Dorsolateral prefrontal cortex (tissue), 122 donors: ENCODE measurements at places on chromosomes 11 and 22.

DNA sequence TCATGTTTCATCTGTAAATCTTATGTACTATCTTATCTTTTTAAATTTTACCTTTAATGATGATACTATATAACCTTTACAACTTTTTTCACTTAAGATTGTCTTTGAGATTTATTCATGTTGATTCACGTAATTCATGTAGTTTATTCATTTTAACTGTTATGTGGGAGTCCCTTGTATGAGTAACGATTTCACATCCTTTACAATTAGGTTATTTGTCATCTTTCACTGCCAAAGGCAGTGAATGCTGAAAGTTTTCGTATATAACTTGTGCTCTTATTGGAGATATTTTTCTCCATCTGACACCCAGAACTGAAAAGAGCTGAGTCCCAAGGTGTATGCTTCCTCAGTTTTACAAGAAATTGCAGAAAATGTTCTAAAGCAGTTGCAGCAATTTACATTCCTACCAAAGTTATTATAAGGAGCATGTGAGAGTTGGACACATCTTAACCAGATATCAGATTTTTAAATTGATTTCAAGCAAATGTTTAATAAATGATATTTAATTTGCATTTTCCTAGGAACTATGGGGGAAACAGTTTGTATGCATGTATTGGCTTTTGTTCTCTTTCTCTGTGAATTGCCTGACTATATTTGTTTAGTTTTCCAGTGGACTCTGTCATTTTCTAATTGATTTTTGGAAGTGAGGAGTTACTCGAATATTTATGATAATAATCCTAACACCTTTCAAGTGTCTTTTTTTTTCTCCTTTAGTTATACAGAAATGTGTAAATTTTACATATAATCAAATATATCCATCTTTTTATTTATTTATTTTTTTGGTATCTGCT lies 6.4 kb downstream of the ARL14EP start:
- no peak for DNase-seq

DNA sequence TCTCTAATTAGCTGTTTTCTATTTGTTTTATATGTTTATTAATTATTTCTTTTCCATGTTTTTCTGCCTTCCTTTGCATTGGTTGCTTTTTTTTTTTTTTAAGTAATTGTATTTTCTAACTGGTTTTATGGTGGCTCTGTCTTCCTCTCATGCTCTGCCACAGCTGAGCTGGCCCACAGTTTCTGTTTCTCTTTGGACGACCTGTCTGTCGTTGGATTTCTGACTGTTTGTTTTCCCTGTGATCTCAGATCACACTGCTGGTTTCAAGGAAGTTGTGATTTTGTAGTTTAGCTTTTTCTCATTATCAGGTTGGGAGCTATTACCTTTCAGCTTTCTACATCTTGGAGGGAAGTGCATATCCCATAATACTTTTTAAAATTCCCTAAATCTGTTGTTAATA lies 15.9 kb upstream of the OR6M1 start:
- DNase-seq, result no peak

DNA sequence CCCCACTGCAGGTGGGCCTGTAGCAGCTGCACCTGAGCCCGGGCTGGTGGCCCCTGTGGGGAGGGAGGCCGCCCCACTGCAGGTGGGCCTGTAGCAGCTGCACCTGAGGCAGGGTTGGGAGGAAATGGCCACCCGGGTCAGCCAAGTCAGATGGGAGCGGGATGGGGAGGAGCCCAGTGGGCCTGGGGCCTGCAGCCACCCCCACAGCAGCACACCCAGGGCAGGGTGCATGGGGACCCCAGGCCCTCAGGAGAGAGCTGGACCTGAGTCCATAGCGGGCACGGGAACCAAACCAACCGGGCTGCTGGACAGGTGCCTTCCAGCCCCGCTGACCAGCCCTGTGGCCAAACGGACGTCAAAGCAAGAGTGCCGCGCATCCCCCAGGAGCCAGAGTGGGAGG lies 61.7 kb downstream of the BRD1 start:
- peak; percentile 30 for DNase-seq

GRCh38 chr22:31089160-31090100 lies 8.3 kb downstream of the SMTN start:
- no peak for DNase-seq

- DNase-seq, result no peak
Observed at GRCh38 chr11:67396587-67397389, 4.9 kb downstream of the PPP1CA start.

GRCh38 chr11:120254788-120255518 lies 15.0 kb downstream of the POU2F3 start:
- DNase-seq, result no peak

DNA sequence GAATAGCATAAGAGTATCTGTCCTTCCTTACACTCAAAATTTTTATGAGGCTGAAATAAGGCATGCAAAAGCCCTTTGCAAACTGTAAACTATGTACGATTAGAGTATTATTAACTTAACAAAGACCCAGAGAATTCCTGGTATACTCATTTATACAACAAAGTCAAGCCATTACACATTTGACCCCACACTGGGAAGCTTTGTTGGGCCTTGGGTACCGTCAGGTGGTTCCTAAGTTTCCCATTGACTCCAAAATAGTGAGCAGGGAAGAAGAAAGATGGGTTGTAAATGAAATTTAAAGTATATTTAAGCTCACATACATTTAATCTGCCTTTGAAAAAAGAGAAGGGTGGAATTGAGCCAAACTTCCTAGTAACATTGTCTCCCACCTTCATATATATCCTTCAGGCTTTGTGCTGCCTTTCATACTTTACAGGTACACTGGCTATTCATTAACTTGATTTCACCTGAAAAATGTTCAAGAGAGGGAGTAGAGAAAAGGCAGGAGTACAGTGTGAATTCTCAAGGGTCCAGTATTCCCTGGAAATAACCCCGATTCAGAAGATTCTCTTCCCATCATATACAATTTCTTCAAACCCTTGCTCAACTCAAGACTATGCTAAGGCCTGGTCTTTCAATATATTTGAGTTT lies 68.6 kb downstream of the SOX6 start:
- DNase-seq, result no peak

DNA sequence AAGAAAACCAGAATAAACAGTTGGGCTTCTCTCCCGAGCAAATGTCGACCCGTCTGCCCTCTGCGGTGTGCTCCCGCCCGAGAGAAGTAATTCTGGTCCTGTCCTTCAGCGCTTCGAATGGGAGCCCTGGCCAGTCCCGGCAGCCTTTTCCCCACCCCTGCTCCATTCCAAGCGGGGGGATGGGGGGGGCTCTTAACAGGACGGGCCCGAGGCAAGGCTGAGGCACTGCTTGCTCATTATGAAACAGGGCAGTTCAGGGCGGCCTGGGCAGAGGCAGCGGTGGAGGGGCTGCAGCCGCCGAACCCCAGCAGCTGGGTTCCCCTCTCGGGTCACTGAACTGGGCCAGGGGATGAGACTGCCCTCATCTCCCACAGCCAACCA lies 9.1 kb downstream of the BACE1-AS start:
- peak; percentile 36 for DNase-seq

DNA sequence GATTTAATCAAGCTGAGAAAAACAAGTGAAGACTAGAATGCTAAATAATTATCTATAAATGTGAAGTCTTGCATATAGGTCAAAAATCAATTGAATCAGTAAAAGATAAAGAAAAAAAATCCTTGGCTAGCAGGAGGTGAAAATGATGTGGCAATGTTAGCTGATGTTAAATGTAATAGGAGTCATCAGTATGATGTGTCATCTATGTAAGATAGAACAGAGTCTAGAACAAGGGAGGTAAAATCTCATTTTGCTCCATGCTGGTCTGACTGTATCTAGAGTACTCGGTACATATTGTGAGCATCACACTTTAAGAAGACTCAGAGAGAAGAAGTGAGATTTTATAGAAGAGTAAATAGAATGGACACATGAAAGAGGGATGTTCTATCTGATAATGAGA lies 721.2 kb downstream of the ETS1 start:
- DNase-seq, result no peak

DNA sequence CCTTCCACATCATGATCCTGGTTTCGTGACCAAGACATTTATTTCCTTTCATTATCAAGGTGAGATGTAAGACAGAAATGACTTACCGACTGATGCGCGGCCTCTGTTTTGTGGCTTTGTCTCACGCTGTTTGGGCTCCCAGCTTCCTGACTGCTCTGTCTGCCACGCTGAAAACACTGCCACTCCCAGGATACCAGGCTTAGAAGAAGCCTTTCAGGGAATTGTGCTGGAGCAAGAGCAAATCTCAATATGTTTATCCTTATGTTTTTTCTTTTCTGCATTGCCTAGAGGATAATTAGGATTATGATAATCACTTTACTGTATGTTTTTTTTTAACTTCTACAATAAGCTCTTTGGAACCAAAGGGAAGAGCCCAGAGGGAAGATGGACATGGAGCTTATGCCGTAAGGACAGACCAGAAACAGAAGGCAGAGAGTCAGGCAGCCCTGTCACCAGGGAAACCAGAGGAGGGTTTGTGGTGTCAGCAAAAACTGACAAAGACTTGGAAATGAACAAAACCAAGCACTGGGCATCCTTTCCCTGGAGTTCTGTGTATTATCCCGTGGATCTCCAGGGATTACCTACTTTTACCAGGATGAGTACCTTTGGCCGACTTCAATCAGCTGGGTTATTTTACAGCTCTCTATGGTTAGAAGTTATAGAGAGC lies 68.2 kb upstream of the ISX start:
- DNase-seq, result peak; percentile 26

- DNase-seq, result no peak
Observed at GRCh38 chr11:19615341-19616183, 97.1 kb upstream of the NAV2 start.

DNA sequence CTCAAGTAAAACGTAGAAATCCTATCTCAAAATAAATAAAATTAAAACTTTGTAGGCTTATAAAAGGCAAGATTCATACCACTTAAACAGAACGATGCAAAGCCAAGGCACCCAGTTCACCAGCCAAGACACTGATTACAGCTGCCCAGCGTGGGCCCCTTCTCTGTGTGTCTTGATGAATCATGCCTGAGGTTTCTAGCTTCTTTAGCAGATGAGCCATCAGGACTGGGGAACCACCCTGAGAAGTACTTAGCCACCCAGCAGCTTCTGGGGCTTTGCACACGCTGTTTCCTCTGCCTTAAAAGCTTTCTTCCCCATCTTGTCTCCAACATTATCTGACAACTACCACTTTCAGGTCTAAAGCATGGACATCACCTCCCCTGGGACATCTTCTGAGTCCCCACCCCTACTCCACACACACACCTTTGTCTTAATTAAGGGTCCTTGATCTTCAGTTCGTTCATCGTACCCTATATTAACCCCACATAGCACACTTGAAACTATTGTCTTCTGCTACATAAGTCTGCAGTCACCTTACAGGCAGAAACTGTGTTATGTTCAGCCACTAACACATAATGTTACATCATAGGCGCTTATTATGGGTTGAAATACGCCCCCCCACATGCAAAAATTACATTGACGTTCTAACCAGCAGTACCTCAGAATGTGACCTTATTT lies 8.7 kb upstream of the LAYN start:
- DNase-seq, result no peak

GRCh38 chr11:131391176-131391575 lies 20.8 kb downstream of the NTM start:
- no peak for DNase-seq

GRCh38 chr11:130635937-130636630 lies 187.6 kb downstream of the ADAMTS15 start:
- DNase-seq, result no peak

GRCh38 chr11:115334932-115335788 lies 169.1 kb downstream of the CADM1 start:
- no peak for DNase-seq

DNA sequence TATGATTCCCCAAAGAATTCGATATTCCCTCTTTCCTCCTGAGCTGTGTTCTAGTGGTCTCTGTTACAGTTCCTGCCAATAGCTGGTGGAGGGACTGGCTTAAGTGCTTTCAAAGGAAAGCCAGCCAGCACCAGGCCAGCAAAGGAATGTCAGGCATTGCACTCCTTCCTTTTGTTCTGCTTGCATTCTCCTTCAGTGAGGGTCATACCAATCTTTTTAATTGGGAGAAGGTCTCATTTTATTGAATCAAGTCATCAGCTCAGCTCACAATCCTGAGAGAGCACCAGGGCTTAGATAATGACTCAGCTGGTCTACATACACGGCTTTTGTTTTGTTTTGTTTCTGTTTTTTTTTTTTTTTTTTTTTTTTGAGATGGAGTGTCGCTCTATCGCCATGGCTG lies 222.9 kb downstream of the NAV2 start:
- no peak for DNase-seq

- DNase-seq, result no peak
Observed at GRCh38 chr11:58625826-58626460, 3.5 kb downstream of the CNTF start.

DNA sequence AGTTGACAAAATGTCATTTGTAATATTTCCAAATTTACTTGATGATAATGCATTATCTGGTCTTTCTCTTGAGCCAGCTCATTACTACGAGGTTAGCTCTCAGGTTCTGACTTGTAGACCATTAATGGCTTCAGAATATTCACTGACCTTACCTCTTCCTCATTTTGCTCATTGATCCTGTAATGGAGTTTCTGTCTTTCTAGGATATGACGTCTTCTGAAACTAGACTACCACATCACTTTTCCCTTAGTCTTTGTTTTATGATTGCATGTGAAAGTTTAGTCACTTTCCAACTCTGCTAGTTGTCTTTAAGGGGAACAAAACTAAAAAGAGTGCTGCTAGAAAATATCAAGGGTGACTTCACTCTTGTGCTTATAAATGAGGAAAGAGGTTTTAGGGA lies 697.6 kb downstream of the JRKL start:
- DNase-seq, result no peak

- no peak for DNase-seq
Observed at GRCh38 chr11:559020-559620, 1.4 kb downstream of the LMNTD2 start.

DNA sequence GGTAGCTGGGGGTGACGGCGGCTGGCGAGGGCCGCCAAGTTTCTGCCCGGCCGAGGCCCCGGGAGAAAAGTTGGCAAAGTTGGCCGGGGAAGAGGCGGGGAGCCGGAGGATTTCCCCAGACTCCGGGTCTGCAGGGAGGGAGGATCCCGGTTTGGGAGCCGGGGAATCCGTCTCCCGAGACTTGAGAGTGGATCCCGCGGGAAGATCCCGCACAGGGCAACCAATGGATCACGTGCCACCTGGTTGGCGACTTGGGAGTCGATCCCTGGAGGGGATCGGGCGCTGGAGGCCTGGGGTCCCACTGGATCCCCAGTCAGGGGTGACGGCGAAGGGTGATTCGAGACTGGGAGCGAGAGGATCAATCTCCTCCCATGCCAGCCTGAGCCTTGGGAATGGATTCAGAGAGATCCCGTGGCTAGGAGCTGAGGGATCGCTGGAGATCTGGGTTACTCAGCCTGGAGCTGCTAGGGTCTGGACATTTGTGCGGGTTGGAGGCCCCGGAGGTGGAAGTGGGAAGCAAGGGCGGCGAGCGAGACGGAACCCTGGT lies 394 bp downstream of the KIAA1671 start:
- peak; percentile 77 for DNase-seq
